ENCODE measurements at places on chromosomes 11 and 22. TPM values are rescaled to one million over a fixed set of nuclear protein-coding genes. Genes with fewer than 3 reads are reported as not detected.

NPAS4 gene
- 0.21 TPM for total RNA-seq

DNA sequence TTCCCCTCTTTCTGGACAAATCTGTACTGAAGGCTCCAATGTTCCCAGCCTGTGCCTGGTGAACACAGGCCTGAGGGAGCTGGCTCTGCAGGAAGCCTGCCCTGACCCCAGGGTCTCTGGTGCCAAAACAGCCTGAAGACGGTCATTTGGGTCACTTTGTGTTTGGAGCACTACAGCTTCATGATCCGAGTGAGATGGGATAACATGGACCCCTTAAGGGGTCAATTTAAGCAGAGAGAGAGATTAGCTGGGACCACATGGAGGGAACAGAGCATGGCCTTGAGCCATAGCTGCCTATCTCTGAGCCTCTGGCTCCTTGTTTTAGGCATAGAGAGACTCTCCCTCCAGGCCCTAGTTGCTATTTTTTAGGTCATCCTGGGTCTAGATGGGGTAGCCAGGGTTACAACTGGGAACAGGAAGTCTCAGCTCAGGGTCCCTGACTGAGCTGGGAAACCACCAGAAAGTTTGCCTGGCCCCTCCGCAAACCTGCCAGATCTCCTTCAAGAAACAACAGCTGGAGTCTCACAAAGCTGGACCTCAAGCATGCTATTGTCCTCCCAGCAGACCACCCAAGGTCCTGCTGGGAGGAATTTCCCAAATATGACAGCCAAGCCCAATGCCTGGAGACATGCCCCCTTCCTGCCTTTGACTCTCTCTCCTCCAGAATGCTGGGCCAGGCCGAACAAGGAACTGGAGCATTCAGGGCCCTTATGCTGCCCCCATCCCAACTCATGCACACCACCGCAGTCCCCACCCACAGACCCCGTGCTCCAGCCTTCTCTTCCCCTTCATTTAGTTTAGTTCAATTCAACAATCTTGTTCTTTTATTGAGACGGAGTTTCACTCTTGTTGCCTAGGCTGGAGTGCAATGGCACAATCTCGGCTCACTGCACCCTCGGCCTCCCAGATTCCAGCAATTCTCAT, 4.0 kb downstream of the SLCO2B1 start:
- no peak for ATAC-seq

- no peak for ATAC-seq
Observed at GRCh38 chr11:107722662-107723061, 10.8 kb upstream of the SLN start.

- ATAC-seq = no peak
Observed at GRCh38 chr11:120178561-120179056, 32.2 kb upstream of the OAF start.

GRCh38 chr11:27300974-27301373, 62.0 kb downstream of the CCDC34 start:
- ATAC-seq = peak; percentile 88
